Activated CD4-positive, alpha-beta T cell treated with anti-CD3 and anti-CD28 coated beads for 4 hours (primary cell): ENCODE measurements at places on chromosomes 2 and 18.

GRCh38 chr2:28185153-28185552 is 207.5 kb upstream of the FOSL2 start:
- DNase-seq, result no peak

DNA sequence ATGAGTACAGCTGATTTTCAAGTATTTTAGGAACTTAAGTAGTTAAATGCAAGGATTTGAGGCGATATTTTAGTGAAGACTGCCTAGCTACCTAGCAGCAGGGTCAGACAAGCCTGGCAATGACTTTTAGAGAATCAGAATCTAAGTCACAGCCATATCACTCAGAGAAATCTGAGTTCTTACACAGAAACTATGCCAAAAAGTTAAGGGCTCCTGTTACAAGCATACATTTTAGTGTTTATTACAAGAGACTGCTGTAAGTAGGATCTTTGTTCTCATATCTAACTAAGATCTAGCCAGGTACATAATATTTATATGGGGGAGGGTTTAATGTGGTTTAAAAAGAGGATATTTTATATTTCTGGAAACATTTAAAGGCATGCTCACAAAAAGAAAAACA is 37.5 kb downstream of the MAP4K3 start:
- DNase-seq, result no peak

- DNase-seq, result no peak
These were observed 286.9 kb downstream of the MEIS1 start for GRCh38 chr2:66721776-66722175.

DNA sequence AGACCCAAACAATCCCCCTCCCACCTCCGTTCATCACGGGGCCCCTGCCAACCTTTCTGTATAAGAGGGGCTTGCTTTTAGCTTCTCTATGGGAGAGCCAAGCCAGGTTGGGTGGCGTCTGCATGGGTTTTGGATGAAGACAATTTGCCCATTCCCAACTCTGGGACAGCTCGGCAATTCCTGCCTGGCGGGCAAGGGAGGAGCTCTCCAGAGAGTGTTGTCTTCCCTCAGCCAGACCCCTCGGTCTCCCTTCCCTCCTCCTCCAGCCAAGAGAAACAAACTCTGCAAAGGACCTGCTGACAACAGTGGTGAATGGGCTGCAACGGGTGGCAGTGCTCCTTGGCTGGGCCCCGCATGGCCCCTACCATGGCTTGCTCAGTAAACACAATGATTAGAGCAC is 267.2 kb upstream of the HDAC4 start:
- no peak for DNase-seq

DNA sequence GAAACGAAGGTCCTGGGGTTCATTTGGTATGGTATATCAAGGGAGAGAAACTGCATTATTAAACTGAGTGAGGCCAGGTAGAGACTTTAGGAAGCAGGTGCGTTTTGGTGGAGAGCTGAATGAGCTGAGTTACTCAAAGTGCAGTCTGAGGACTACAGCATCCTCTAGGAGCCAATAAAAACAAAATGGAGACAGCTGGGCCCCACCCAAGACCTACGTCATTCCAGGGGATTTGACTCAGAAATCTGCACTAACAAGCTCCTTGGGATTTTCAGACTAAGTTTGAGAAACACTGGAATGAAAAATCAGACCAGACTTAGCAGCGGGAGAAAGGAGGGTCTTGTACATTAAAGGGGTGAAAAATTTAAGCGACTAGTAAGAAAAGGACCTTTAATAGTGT is 131.5 kb downstream of the UXS1 start:
- no peak for DNase-seq

DNA sequence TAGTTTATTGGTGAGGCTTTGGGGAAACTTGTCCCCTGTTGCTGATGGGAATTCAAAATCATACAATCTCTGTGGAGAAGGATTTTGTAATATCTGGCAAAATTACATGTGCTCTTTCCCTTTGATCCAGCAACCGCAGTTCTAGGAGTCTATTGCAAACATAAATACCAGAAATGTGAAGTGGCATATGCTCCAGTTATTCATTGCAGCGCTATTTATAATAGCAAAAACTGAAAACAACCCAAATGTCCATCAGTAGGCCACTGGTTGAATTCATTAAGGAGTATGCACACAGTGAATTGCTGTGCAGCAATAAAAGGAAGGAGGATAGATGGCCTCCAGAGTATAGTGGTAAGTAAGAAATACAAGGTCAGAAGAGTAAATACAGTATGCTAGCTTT is 76.5 kb downstream of the HNRNPLL start:
- no peak for DNase-seq

DNA sequence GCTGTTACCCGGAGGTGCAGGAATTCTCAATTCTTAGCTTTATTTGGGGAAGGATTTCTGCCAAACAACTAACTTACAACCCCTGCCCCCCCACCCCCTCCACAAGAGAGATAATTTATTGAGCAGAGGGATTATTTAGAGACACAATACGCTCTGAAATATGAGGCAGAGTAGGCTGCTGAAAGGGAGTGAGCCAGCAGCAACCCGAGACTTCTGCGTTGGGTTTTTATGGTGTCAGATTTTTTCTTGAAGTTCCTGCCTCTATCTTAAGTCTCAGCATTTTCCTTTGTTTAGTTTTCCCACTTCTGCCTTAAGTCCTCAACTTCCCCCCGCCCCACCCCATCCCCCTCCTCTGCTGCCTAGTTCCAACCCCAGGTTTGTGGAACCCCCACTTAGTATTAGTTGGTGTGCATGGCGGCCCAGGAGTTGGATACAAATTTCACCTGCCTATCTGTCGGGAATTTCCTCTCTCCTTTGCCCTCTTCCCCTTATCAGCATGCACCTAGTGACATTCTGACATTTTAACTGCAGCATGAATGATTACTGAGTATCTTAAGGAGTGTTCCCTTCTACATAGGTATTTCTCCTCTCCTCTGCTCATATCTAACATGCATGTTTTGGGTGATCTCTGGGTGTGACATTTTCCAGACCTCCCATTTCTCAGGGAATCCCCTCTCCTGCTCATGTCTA is 1635.9 kb upstream of the LRRTM1 start:
- no peak for DNase-seq

DNA sequence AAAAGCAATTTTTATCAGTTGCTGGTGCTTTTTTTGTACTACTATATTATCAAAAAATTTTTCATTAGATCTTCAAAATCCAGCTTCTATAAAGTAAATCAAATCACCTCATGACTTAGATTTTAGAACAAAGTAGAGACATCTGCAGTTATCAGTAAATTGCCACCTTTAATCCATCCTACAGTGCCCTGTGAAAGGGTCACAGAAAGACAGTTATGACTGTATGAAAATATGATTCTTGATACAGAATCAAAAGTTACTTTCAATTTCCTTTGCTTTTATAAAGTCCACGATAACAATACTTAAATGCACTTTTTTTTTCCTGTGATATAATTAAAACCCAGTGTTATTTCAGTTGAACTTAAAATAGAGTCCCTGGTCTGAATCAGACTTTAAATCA is 61.4 kb downstream of the PRPF40A start:
- no peak for DNase-seq

GRCh38 chr2:197997083-197997541 is 192.7 kb downstream of the PLCL1 start:
- DNase-seq, result no peak

- DNase-seq, result peak; percentile 76
These were observed 23.0 kb upstream of the NTSR2 start for GRCh38 chr2:11692966-11693521.

DNA sequence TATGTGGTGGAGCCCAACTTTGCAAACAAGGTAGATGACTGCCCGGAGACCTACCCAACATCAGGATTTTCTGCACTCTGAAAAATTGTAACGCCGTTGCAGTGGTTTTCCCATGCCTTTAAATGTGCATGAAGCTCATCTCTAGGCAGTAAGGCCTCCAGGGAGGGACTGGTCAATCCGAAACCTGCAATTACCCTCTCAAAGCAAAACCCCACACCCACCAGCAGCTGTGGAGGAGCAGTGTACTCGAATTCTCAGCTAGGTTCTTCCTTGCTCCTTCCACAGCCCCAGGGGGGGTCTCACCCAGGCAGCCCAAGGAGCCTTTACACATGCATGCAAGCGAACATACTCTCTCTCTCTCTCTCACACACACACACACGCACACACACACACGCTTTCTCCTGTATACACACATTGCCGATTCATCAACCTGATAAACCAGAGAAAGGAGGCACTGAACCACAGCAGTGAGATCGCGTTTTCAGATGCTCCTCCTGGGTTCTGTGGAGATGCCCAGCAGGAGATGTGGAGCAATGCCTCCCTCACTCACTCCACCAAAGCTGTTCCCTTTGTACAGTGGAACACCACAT is 109.2 kb downstream of the VIT start:
- DNase-seq, result no peak

DNA sequence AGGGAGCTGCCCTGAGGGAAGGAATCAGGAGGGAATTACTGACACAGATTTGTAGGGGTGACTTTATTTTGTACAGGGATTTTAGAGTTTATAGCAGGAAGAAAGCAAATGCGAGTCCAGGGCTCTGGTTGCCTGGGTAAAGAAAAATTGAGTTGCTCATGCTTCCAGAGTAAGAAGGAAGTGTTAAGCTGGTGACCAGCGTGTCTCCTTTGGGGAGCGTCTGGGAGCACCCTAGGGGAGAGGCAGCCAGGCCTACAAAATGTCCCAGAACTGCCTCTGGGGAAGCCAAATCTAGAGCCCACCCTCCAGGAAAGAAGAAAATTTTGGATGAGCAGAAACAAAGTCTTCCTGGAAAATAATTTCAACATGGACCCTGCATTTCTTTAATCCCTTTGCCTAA is 147.0 kb downstream of the VAPA start:
- DNase-seq, result no peak

- DNase-seq, result no peak
These were observed 228.9 kb downstream of the ADCYAP1 start for GRCh38 chr18:1133541-1133940.

GRCh38 chr2:48112911-48113680 is 206.8 kb upstream of the FBXO11 start:
- DNase-seq, result no peak

GRCh38 chr2:11140492-11140891 is 14.8 kb upstream of the SLC66A3 start:
- no peak for DNase-seq

DNA sequence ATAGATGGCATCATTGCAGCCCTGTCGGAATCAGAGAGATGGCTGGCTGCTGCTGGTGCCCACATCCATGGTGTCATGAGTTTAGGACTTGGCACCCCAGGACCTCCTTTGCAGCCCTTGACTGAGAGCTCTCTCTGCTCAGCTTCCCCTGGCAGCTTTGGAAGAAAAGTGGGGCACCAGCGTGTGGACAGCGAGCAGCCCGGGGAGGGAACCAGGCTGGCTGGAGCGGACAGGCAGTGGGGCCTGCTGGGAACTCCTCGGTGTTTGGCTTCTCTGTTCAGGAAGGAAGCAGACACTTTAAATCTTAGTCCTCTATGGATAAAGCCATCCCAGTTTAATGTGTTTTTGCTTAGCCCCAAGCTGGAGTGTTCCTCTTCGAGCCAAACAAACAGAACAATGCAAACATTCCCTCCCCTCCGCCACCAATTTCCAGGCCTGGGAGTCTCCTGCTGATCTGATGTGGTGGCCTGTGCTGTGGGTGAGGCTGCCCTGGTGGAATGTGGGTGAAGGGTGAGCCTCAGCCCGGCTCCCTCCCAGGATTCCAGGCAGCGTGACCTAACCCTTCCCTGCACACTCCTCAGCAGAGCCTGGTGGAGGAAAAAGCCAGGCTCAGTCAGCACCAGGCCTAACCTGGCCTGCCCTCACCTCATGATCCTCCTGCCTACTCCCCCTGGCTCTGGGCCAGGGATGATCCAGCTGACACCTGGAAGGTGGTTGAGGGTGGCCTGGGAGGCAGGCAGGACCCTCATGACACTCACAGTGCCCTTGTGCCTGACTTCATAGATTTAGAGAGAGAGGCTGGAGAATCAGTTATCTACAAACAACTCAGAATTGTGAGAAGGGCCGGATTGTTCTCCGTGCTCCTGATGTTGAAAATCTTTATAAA is 21.6 kb upstream of the ITGB6 start:
- DNase-seq, result no peak

- DNase-seq, result no peak
These were observed 24.9 kb downstream of the HTR2B start for GRCh38 chr2:231099918-231100317.

- DNase-seq, result no peak
These were observed 18.8 kb downstream of the CDH2 start for GRCh38 chr18:28158083-28158581.

- peak; percentile 53 for DNase-seq
These were observed 776 bp upstream of the KLF7 start for GRCh38 chr2:207166349-207167098.

DNA sequence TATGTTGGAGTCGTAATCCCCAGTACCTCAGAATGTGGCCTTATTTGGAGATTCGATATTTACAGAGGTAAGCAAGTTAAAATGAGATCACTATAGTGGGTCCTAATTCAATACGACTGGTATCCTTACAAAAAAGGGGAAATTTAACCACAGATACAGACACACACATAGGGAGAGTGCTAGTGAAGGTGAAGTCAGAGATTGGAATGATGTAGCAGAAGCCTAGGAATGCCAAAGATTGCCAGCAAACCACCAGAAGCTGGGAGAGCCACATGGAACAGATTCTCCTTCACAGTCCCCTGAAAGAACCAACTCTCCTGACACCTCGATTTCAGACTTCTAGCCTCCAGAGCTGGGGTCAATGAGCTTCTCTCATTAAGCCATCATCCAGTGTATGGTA is 17.7 kb upstream of the ACTR3 start:
- no peak for DNase-seq

DNA sequence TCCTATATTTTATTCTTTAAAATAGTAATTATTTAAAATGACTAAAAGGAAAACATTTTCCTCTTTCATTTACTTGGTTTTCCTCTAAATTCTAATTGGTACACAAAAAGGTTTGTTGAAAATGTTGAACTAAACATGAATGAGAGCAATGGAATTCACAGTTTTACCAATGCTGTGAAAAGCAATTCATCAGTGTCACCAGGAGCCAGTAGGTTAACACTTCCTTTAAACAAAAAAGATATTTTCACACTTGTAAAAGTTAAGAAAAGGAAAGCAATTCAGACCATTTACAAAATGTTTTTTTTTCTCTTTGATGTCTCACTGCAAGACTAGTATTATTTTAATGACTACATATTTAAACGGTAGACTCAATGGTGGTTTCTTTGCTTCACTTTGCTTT is 341.6 kb downstream of the RIT2 start:
- no peak for DNase-seq

- DNase-seq, result no peak
These were observed 91.0 kb upstream of the MCFD2 start for GRCh38 chr2:47006374-47007222.

GRCh38 chr2:189798312-189799029 is 14.2 kb downstream of the PMS1 start:
- no peak for DNase-seq

DNA sequence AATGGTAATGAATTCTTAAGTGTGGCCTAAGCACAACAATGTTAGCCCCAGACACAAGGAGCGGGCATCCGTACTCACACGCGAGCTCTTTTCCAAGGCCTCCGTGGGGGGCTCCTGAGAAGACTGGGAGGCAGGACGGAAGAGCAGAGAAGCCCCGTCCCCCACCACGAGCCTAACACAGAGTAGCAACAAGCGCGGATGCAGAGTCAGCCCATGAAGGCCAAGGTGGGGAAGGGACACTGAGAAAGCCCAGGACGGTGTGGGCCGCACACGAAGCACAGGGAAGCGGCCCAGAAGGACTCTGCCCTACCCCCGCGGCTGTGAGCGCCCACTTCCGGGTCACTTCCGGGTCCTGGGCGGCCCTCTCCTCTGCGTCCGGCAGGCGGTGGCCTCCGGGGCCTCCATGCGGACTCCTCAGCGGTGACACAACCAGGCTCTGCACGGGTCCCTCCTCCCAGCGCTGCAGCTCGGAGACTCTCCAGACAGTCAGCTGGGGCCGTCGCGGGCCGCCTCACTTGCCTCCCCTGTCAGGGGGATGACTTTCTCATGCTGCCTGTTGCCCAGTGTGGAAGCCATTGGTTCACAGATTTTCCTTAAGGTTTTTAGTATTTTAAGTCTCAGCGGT is 151.5 kb downstream of the MTCL1 start:
- no peak for DNase-seq
